Thymus (tissue), 14 donors: ENCODE measurements at places on chromosomes 6 and 20.

DNA sequence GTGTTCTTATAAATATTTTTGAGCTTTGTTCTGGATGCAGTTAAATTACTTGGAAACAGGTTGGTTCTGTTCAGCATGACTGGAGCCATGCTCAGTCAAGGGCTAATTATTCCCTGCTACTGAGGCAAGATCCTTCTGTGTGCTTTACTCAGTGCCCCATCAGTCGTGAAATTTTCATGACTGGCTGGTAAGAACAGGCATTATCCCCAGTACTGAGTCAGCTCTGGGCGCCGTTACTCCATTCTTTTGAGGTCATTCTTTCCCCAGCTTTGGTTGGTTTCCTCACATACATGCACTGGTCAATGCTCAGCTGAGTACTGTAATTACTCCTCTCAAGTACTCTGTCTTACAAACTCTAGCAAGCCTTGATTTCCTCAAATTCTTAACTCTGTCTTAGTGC lies 71.3 kb downstream of the CDKAL1 start:
- H3K36me3 ChIP-seq, result peaks cover 9% of the 10 kb centered on the region
- no peaks in the 10 kb centered on the region for H3K4me1 ChIP-seq
- H3K27me3 ChIP-seq, result no peaks in the 10 kb centered on the region
- DNase-seq, result no peak
- no peak overlapping the region for H3K4me3 ChIP-seq

DNA sequence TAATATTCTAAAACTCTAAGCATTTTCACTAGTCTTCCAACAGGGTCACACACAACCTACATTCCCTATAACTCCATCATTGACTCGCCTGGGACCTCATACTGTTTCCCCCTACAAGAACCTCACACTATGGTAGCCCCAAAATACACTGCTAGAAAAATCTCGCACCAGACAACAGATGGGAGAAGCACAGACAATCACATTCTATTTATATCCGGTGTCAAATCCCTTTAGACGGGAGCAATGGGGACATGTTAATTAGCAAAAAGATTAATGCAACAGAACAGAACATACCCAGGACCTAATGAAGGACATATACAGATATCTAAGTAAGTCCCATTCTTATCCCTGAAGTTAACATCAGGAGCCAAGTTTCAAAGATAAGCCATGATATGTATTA lies 33.6 kb downstream of the TMX4 start:
- no peak overlapping the region for H3K4me3 ChIP-seq
- no peak for DNase-seq
- H3K36me3 ChIP-seq, result peaks cover 10% of the 10 kb centered on the region

DNA sequence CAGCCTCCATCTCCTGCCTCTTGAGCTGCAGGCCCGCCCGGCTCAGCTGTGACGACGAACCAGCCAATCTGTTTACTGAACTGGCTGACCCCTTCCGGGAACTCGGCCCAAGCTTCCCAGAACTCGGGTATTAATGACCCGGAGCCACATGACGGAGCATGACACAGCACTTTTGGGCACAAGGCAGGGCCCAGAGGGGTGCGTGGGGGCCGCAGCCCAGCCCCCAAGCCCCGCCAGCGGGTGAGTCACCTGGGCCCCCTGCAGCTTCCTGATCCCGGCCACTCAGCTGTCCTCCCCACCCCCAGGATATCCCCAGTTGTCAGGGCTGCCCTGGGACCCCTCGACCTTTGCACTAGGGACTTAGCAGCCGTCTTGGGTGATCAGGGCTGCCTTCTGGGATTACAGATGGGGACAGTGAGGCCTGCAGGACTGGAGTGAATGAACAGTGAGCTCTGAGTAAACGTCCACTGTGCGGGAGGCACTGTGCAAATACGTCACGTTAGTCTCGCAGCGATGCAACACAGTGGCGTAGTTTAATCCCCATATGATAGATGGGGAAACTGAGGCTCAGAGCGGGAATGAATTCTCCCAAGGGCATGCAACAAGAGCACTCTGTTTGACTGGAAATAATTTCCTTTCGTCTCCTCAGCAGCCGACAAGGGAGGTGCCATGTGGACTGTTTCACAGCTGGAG lies 102.1 kb downstream of the CEBPB start:
- no peaks in the 10 kb centered on the region for H3K36me3 ChIP-seq
- no peak overlapping the region for H3K4me3 ChIP-seq
- H3K4me1 ChIP-seq, result no peaks in the 10 kb centered on the region
- no peak overlapping the region for H3K27ac ChIP-seq
- no peak for DNase-seq

DNA sequence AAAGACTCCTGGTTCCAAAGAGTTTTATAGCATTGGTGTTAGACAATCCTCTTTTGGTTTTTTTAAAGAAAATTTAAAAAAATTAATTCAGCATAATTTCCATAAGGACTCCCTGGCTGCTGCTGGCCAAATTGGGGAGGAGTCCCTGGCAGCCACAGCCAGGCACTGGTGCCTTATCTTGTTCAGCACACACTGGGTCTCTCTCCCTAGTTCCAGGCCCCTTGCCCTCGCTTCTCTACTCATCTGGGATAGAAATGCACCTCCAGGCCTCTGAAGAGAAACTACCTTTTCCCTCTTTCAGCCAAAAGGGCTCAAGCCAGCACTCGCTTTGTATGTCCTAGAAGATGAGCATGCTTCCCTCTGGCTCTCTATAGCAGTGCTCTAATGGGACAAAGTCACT lies 13.4 kb upstream of the MAPK13 start:
- no peak overlapping the region for H3K4me3 ChIP-seq
- no peaks in the 10 kb centered on the region for H3K27me3 ChIP-seq
- H3K27ac ChIP-seq, result peak overlapping the region; percentile 3
- no peaks in the 10 kb centered on the region for H3K36me3 ChIP-seq
- peaks cover 54% of the 10 kb centered on the region for H3K4me1 ChIP-seq
- DNase-seq, result no peak

- H3K27me3 ChIP-seq, result no peaks in the 10 kb centered on the region
- no peak overlapping the region for H3K27ac ChIP-seq
- peaks cover 20% of the 10 kb centered on the region for H3K4me1 ChIP-seq
- DNase-seq, result no peak
These were observed 39.0 kb downstream of the JAG1 start for GRCh38 chr20:10634683-10635411.

DNA sequence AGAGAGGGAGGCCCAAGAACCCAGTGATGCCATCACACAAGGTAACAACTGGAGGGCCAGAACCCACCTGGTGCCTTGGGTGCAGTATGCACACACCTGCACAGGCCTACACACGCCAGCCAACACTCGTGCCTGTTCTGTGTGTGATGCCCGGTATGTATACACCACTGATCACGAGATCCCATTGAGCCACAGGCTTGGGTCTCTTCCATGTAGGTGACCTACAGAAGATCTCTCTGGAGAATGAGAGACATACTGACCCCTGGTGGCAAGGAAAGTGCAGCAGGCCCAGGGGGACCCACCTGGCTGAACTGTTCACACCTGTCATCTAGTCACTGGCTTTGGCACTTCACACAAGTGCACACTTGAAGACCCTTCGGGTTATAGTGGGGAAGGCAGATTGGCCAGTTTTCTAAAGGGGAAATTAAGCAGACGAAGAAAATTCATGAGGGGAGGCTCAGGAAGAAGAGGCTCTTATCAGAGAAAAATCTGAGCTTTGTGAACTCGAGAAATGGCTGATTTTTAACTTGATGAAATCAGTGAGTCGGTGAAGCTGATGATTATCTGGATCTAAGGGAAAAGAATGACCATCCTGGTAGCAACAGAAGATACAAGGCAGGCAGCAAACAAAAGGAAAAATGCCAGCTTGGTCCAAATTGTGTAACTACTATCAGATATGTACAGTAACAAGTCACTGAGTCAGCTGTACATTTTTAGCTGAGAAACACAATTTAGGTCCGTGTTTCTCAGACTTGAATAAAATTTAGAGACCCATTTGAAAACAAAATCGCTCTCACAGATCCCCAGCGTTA lies 69.1 kb upstream of the PBOV1 start:
- peak; percentile 33 for DNase-seq
- H3K36me3 ChIP-seq, result no peaks in the 10 kb centered on the region
- no peaks in the 10 kb centered on the region for H3K27me3 ChIP-seq
- H3K4me1 ChIP-seq, result no peaks in the 10 kb centered on the region
- no peak overlapping the region for H3K27ac ChIP-seq

- peak overlapping the region; percentile 26 for H3K27ac ChIP-seq
- H3K36me3 ChIP-seq, result peaks cover 4% of the 10 kb centered on the region
- H3K4me3 ChIP-seq, result no peak overlapping the region
- H3K4me1 ChIP-seq, result peaks cover 29% of the 10 kb centered on the region
These were observed 144.2 kb downstream of the JARID2 start for GRCh38 chr6:15389765-15390723.

GRCh38 chr6:6312901-6313441 lies 7.5 kb downstream of the F13A1 start:
- H3K4me1 ChIP-seq, result no peaks in the 10 kb centered on the region
- no peak overlapping the region for H3K27ac ChIP-seq
- H3K4me3 ChIP-seq, result no peak overlapping the region
- H3K36me3 ChIP-seq, result no peaks in the 10 kb centered on the region

- H3K4me1 ChIP-seq, result no peaks in the 10 kb centered on the region
- no peak for DNase-seq
- no peaks in the 10 kb centered on the region for H3K27me3 ChIP-seq
These were observed 46.3 kb upstream of the CD93 start for GRCh38 chr20:23132293-23132929.

DNA sequence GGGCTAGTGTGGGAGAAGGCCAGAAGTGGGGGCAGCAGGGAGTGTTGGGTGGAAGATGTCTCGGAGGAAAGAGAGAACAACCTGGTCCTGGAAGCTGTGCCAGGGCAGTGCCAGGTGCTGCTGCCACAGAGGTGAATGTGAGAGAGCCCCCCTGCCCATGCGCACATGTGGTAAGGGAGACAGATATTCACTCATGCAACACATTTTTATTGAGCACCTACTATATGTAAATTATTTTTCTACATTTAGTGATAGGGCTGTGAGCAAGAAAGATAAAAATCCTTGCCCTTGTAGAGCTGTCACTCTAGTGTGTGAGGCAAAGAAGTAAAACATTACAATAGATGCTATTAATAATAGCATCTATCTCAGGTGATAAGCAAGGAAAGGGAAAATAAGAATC lies 471 bp downstream of the CLPSL1 start:
- H3K36me3 ChIP-seq, result no peaks in the 10 kb centered on the region
- peaks cover 6% of the 10 kb centered on the region for H3K27me3 ChIP-seq
- H3K4me3 ChIP-seq, result no peak overlapping the region
- no peak for DNase-seq

- H3K36me3 ChIP-seq, result no peaks in the 10 kb centered on the region
- no peaks in the 10 kb centered on the region for H3K4me1 ChIP-seq
- H3K4me3 ChIP-seq, result no peak overlapping the region
- H3K27me3 ChIP-seq, result no peaks in the 10 kb centered on the region
- no peak for DNase-seq
These were observed 37.9 kb upstream of the PRL start for GRCh38 chr6:22334778-22335177.
